Heart left ventricle (tissue), 16 donors: ENCODE measurements at places on chromosomes 1 and 21.

GRCh38 chr1:84705513-84705912, 15.3 kb upstream of the SSX2IP start:
- DNase-seq = no peak

DNA sequence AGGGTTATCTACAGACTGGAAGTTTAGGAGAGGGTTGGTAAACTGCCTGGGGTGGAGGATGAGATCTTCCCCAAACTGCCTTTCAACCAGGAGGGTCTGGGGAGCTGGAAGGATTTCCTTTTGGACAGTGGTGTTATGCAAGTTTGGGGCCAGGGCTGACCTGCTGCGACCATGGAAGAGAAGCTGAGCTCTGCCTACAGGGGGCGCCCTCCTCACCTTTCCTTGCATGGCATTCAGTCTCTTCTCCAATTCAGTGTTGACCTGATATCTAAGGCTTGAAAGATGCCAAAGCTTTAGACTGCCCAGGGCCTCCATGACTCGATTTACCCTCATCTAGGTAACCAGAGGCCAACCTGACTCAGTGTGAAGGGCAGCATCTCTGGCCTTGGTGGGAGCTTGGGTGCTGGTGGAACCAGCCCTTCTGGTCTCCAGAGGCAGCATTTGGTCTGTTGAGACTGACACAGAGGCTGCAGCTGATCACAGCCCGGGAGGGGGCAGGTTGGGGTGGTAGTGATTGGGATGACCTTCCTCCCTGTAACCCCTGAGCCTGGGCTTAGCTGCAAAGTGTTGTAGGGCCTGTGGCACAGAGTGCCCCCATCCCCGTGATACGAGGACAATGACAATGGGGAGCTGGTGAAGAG, 170.0 kb downstream of the GRIK3 start:
- DNase-seq = no peak

DNA sequence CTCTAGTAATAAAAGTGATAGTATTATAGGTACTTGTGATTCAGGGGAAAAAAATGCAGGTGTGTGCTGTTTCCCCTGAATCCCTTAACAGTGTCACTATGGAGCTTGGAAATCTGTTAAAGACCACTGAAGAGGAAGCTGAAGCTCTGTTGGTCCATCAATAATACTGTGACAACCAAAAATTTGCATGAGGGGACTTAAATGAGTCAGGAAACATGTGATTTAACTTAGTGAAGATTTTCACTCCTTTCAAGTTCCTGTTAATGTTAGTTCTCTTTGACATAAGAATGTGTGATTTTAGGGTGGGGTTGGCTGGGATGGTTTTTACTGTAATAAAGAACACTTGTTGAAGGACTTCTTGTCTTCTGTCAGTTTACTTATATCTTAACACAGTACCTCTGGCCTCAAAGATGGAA, 32.0 kb downstream of the VANGL2 start:
- no peak for DNase-seq

GRCh38 chr21:31119199-31119598, 80.9 kb upstream of the KRTAP19-8 start:
- DNase-seq = no peak

DNA sequence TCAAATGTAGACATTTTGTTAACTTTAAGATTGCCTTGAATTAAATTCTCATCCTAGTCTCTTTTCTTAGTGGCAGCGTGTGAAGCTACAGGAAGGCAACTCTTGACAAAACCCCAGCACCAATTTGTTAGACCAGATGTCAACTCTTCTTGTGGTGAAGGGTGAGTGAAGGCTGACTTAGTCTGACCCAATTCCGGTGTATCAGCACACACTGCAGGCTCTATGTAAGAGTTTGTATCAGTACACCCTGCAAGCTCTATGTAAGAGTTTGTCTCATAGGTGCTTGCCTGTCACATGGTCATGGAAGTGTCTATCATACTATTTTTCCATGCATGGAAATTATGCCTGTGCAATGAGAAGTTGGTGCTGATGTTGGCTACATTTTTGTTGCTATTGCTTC, 16.8 kb downstream of the CR2 start:
- no peak for DNase-seq

GRCh38 chr1:180156201-180156600, 1.5 kb downstream of the QSOX1 start:
- no peak for DNase-seq

GRCh38 chr1:228765168-228765946, 30.1 kb downstream of the RHOU start:
- DNase-seq = no peak

DNA sequence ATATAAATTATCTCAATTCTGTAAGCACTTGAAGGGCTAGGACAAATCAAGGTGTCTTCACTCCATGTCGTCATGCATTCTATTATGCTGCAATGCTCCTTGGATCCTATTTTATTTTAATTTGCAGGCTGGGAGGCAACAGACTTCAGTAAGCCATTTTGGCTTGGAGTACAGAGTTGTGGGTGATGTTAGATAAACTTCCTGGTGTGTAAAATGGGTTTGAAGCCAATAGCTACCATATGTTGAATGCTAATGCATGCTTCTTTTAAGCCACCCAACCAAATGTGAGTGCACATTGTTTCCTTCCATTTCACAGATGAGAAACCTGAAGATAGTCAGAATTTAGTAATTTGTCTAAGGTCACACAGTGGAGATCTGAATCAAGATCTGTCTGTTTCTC, 482.8 kb downstream of the DISC1 start:
- DNase-seq = no peak

GRCh38 chr21:39125752-39126485, 57.3 kb downstream of the PSMG1 start:
- peak; percentile 58 for DNase-seq

GRCh38 chr1:169478094-169478672, 7.6 kb downstream of the SLC19A2 start:
- no peak for DNase-seq

DNA sequence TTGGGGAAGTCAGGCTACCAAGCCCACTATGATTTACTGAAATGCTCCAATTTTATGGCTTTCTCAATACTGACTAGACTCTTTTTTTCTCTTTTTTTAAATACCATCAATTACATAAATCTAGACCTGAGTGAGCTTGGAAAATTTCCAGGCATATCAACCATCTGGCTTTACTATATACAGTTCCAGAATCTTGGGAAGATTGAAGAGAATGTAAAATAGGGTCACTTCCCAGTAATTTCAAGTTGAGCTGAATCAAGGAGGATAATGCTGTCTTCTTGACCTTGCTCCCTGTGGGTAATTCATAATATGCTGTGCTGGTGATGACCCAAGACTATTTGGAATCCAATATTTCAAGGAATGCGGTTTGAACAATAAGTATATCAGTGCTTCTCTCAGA, 108.1 kb downstream of the MAP3K21 start:
- DNase-seq = no peak

DNA sequence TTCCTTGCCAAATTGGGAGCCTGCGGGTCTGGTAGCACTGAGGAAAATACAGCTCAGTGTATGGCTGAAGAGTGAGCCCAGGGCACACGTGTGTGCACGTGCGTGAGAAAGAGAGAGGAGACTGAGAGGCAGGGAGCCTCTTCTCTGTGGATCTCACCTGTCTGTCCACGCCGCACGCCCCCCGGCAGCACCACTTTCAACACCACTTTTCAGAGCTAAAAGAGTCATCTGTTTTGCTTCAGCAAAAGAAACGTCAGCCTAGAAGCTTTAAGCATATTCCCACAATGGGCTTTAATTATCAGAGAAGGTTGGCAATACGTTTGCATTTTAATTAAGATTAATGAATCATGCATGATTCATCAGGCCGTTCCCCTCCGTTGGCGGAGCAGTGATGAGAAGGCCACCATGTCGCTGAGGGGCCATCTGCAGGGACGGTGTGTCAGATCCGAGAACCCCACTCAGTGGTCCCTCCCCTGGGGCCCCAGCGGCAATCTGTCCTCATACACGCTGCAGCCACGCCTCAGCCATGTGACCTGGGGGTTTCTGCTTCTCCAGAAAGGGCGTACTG, 56.8 kb downstream of the SIK1 start:
- no peak for DNase-seq

DNA sequence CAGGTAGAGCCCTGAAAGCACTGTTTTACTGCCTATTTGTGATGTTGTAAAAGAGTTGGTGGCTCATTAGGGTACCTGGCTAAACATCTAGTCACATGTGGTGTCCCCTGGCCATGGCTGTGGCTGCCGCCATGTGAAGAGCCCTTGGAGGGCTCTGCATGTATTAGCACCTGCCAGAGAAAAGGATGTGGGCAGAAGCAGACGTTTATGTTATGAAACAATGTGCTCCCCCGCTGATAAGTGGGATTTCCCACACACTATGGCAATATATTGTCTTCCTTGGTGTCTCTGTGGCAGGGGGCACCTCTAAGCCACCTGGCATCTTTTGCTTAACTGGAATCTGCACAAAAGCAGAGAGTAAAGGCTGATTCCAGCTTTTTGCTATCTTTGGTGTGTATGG, 9.6 kb downstream of the TENT5C start:
- DNase-seq = no peak

DNA sequence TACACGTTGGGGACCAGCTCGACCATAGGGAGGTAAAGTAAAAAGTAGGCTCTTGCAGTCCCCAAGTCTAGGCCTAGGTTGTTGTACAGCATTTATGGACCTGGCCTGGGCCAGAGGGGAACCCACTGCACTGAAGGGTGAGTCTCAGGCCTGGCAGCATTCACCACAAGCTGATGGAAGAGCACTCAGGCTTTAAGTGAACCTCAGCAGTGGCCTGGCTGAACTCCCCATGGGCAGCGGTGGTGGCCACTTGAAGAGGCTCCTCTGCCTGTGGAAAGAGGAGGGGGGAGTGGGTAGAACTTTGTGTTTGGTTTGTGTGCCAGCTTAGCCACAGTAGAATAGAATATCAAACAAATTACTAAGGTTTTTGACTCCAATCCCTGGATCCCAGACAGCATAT, 176.2 kb upstream of the PRMT6 start:
- DNase-seq = no peak

- DNase-seq = no peak
Measured at GRCh38 chr1:247530785-247531184, 5.5 kb downstream of the OR2C3 start.

GRCh38 chr1:87334351-87335174, 5.9 kb downstream of the LMO4 start:
- no peak for DNase-seq

DNA sequence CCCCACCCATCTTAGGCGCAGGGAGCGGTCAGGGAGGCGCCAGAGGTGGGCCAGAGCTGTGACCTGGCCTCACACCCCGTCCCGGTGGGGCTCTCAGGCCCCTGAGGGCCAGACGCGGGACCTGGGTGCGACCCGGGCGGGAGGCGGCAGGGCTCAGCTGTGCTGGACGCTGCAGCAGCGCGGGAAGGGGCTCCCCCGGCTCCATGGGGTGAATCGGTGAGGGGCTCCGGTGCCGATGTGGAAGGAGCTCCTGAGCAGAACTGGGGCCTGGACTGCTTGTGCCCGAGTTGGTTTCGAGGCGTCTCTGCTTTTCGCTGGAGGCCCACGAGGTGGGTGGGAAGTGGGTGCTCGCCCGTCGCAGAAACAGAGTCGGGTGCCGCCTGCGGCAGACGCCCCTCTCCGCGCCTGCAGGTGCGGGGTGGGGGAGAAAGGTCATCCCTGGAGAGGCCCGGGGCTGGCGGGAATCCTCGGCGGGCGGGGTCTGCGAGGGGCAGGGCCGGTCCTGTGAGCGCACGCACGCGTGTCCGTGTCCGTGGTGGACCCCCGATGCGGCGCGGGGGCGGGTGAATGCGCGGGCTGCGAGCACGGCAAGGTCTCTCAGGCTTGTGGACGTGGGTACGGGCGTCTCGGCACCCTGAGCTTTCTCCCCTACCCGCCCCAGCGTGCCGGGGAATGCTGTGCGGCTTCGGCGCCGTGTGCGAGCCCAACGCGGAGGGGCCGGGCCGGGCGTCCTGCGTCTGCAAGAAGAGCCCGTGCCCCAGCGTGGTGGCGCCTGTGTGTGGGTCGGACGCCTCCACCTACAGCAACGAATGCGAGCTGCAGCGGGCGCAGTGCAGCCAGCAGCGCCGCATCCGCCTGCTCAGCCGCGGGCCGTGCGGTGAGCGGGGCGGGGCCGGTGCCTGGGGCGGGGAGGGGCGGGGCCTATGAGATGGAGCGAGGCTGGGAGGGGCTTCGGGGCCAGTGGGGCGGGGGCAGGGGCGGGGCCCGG, 20.4 kb downstream of the AGRN start:
- peak; percentile 71 for DNase-seq

DNA sequence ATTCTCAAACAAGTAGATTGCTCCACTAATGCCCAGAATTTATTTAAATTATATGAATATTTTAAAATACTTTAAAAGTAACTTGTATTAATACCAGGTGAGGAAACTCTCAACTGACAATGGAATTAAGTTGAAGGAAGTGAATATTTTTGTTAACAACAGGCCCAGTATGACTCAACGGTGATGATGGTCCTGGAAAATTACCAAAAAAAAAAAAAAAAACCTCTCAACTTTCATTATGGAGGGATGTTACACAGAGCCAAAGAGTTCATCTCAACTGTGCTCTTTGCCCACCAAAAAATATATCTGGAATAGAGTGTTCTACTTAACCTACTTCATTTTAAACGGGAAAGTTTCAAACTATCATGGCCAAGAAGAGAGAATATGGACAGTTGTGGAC, 28.3 kb downstream of the CFH start:
- DNase-seq = no peak

GRCh38 chr1:228810878-228811711, 75.8 kb downstream of the RHOU start:
- DNase-seq = no peak

DNA sequence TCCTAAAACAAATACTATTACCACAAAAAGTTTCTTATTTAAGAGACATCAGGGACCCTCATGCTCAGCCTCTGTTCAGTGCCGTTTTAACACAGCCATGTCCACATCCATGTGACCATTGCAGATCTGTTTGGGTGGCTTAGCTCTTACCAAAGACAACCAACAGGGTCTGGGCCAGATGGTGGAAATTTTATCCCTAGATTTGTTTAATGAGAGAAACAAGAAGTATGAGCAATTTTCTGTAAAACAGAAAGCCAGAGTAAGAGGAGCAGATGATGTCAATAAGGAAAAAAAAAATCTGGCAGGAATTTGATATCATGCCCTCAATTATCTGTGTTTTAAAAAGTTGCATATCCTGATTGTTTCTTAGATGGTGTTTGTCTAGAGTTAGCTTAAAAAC, 299.9 kb downstream of the TM2D1 start:
- no peak for DNase-seq

DNA sequence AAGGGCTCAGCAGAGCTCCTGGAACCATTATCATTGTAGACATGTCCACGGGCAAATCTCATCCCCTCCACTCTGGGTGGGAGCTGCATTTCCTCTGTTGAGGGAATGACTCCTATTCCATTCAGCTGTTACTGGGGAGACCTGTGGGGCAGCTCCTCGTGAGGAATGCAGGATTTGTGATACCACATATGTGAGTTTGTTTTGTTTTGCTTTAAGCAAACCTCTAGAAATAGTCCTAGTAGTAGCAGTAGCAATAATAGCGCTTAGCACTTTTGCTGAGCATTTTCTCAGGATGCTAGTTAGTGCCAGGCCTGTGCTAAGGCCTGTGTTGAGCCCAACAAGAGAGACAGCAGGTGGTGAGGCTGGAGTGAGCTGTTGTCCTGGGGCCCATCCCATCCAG, 10.8 kb downstream of the OLIG1 start:
- DNase-seq = no peak

- peak; percentile 91 for DNase-seq
Measured at GRCh38 chr1:94045465-94046056, 75.4 kb downstream of the ABCA4 start.

GRCh38 chr21:21631961-21632360, 633.8 kb downstream of the NCAM2 start:
- no peak for DNase-seq
